Activated CD4-positive, CD25-positive, alpha-beta regulatory T cell treated with anti-CD3 and anti-CD28 coated beads, Interleukin-2, amount 50 U/mL, for 24 hours (primary cell): ENCODE measurements at places on chromosomes 7 and 10.

DNA sequence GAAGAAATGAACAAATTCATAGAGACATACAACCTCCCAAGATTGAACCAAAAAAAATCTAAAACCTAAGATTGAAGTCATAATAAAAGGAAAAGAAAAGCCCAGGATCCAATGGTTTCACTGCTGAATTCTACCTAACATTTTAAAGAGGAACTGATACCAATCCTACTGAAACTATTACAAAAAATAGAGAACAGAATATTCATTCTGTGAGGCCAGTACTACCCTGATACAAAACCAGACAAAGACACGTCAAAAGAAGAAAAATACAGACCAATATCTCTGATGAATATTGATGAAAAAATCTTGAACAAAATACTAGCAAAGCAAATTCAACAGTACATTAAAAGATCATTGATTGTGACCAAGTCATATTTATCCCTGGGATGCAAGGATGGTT lies 128.5 kb upstream of the STEAP1 start:
- ATAC-seq: no peak

- no peak for ATAC-seq
These were observed 21.0 kb upstream of the CCDC71L start for GRCh38 chr7:106681815-106682495.

DNA sequence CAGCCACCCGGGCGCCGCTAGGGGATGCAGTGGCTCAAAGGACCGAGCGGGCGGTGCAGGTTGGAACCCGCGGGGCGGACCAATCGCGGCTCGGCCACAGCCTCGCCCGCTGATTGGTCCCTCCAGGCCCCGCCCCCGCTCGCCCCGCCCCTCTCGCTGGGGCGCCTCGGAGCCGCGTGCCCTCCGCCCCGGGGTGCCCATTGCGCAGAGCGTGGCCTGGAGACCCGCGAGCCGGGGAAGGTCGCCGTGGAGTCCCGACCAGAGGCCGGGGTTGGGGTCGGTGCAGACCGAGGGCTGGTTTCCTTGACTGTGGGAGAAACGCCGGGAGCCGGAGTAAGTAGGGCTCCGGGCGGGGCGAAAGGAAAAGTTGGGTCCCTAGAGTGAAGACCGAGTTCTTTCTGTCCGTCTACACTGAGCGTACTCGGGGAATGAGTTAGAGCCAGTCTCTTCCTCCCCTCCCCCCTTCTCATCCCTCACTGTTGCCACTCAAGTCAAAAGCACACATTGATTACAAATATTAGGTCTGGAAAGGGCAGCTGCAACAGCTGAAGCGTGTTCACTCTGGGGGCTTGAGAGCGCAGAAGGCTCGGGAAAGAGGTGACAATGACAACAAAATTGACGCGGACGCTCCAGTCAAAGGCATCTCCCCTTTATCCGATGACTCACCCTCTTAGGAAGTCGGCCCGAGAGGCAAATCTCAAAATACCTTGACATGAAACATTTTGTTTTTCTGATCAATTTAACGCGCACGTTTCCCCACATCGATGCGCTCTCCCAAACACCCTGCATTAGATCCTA lies 843 bp upstream of the GATA3 start:
- ATAC-seq: peak; percentile 65

DNA sequence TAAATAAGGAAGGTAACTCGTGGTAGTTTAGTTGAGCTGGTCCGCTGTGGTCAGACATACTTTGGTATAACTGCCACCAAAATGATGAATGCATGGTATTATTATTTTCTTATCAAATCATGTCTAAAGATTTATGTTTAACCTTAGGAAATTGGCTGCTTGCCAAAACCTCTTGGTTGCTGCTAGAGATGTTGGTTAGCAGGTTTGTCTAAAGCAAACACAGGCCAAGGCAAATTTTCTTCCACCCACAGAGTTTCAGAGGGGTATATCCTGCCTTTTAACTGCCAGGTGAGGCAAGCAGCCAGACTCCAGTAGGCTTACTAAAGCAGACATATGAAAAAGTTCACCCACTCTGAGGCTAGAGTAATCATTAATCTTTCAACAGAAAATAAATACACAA lies 101.4 kb downstream of the SEMA3E start:
- no peak for ATAC-seq

- ATAC-seq: no peak
These were observed 354.5 kb upstream of the ZMIZ1 start for GRCh38 chr10:78714225-78714624.

DNA sequence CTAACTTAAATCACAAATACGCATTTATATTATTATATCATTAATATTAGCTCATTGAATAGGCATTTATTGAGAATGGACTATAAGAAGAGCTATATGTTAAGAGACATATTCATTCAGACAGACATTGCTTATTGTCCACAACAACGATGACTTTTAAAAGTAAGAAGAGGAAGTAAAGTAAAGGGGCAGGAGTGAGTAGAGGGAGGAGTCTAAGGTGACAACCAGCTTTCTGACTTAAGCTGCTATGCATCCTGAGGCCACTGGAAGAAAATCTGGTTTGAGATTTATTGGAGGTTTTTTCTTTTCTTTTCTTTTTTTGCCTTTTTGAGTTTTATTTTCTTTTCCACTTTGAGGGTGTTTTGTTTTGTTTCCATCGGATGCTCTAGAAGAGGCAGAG lies 723.5 kb downstream of the GRM8 start:
- no peak for ATAC-seq

DNA sequence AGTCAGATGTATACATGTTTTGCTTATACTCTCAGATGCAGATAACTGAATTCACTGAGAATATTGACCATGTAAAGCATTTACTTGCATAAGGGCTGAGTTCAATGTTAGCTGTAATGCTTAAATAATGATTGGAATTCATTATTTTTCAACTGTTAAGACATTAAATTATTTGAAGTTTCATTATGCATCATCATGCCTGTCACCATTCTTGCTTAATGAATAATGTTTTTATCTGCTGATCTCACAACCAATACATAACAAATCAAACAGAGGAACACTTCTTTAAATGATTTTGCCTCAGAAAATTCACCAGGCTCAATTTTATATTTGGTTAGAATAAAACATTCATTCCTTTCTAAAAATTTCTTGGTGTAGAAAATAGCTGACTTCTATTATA lies 233.4 kb downstream of the GPR37 start:
- ATAC-seq: no peak

DNA sequence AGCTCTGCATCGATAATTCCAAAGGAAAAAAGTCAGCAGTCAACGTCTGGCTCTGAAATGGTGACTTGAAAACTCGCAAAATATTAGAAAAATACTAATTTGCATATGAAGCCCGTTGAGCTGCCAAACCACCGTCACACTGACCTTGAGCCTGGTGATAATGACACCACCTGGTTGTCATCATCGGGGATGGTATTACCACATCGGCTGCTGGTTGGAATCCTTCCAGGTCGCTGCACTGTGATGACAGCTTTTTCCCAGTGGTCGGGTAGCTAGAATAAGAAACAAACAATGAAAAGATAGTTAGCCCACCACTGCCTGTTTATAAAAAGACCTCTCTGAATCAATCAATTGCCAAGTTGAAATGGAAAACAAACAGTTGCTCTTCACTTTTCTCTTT lies 41.6 kb downstream of the LAMB1 start:
- ATAC-seq: no peak

- peak; percentile 38 for ATAC-seq
These were observed 176.5 kb downstream of the SUGCT start for GRCh38 chr7:40311307-40311706.

GRCh38 chr7:158812684-158813083 lies 16.6 kb downstream of the ESYT2 start:
- peak; percentile 21 for ATAC-seq

DNA sequence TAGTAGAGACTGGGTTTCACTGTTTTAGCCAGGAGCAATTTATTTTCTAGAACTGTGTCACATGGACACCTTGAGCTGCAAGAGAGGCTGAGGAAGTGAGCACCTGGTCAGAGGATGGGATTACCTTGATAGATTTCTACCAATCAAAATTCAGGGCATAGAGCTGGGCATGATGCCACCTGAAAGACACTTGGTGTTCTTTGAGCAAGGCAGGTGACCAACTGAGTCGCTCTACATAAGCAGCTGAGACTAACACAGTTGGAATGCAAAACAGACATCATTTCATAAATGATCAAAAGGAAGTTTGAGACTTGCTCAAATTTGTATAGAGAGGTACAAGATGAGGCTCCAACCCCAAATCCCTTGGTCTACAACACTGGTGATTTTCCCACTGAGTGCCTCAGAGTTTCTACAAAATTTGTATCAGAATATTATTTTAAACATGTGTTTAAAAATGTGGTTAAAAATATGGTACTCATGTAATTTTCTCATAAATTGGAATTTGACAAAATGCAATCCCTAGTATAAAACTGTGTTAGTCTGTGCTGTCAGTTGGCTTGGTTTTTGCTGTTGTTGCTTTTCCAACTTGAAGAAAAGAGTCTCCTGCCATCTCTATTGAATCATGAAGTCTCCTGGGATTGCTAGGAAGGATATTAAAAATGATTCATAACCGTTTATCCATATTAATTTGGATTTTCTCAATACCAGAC lies 156.4 kb upstream of the MDFIC start:
- ATAC-seq: no peak

GRCh38 chr7:31758755-31759154 lies 71.7 kb downstream of the PPP1R17 start:
- ATAC-seq: no peak

GRCh38 chr10:88082391-88082790 lies 219.0 kb downstream of the PTEN start:
- no peak for ATAC-seq

DNA sequence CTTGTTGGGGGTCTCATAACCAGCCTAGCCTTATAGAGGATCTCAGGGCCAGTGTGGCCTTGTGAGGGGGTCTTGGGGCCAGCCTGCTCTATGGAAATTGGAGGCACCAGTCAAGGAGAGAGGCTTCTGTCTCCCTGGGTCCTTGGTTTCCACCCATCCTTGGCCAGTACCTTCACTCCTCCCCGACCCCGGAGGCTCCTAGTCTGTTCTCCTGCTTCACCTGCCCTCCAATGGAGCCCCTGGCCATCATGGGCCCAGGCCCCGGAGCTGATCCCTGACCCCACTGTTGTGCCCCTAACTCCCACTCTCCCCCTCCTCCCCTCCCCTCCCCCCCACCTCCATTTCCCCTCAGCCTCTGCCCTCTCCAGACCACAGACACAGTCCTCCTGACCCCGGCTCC lies 29.7 kb downstream of the RASGEF1A start:
- no peak for ATAC-seq

DNA sequence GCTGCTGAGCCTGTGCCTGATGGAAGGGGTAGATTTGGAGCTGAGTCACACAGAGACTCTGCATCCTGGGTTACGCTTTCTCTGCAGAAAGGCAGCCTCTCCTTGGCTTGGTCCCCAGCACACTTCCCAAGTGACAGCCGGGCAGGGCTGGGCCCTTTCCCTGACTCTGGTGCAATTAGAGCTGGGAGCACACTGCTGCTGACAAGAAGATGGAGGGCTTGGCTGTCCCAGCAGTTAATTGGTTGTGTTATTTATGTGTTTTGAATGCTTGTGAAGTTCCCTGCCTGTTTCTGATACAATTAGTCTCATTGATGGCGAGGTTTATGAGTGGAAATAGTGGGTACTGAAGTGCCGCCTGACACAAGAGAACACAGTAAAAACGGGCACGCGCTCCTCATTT lies 123.6 kb downstream of the TCERG1L start:
- ATAC-seq: no peak

GRCh38 chr10:80580638-80581468 lies 43.2 kb downstream of the SH2D4B start:
- ATAC-seq: no peak

GRCh38 chr10:104842704-104843103 lies 201.6 kb downstream of the SORCS3 start:
- no peak for ATAC-seq

GRCh38 chr10:121596689-121597503 lies 1.3 kb downstream of the FGFR2 start:
- ATAC-seq: no peak

DNA sequence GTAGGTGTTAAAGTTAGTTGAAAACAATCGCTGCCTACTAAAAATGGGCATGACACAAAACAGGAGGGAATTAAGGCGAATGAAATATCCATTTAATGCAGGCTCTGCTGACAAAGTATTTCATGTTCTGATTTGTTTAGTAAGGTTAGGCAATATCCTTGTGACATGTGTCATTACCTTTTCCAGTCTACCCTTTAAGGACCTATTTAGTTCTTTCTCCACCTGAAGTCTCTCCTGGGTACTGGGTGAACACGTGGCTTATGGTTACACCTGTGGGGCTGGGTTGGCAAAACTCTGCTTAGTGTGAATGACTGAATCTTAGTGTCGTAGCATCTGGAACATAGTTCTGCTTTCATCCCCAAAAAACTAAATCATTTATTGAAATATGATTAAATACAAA lies 313.5 kb downstream of the CCDC3 start:
- ATAC-seq: no peak

DNA sequence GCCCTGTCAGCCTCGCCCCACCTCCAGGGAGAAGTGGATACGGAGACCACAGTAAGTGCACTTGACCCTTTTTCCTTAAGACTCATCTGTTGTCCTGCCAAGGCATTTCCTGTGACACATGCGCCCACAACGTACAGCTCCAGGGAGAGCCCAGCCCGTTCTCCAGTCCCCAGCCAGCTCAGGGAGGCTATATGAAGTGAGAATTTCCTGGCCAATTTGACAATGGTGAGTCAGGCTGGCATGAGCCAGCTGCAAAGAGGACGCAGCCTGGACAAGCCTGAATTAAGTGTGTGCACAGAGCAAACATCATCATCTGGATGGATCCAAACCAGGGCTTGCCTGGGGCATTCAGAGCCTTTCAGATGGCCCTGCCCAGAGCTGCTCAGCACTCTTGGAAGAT lies 244.8 kb downstream of the KCNMA1 start:
- no peak for ATAC-seq

DNA sequence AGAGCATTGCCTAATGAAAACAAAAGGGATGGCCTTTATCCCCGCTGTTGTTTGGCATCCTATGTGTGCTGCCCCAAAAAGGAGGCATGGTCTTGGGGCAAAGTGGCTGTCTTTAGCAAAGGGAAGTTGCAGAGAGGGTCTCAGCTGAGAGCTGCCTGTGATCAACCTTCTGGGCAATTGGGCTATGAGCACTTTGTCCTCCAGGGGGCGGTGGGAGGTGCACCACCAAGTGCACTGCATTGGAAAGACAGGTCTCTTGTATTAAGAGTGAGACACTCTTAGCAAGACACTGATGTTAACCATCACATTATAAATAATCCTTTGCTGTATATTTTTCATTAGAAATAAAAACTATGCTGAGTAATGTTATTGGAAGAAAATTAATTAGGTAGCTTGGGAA lies 314.8 kb downstream of the POM121L12 start:
- no peak for ATAC-seq
